ENCODE measurements at places on chromosomes 16 and 17.

DNA sequence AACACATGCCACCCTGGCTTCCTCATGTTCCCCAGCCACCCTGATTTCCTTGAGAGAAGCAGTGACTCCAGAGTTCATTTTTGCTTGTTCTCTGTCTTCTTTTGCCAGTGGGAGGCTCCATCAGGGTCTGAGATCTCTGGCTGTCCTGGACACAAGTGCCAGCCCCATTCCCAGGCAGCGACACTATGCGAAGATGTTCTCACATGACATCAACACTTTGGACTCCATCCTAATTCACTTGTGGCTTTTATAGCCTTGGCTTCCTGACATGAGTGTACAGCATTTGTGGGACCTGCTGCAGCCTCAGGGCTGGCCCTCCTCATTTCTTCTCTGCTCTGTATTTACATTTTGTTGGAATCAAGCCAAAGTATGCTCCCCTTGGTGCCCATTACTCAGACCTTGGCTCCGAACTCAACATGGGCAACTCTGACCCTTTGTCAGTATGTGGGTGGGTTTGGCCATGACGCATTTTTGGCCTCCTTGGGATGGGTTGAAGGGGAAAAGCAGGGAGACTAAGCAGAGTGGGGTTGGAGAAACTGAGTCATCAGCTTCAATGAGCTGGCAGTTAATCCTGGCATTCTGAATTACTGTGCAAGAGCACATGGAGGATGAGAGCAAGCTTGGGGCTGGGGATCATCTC lies 119.0 kb upstream of the EEF2KMT start:
- no peak for DNase-seq

DNA sequence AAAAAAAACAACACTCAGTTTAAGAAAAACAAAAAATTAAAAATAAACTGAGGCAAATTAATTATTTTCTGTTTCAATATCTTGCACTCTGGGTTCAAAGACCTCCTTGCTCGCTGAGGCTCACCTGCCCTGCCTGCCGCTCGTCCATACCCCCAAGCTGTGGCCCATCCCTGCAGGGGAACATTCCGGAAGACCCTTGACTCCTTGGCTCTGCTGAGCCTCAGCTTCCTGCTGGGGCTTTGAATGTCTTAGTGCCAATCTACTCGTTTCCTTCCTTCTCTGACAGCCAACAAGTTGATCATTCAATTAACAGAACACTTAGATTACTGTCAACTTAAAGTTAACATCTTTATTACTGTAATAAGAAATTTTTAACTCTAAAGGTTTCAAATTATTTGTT lies 24.3 kb downstream of the G6PC1 start:
- no peak for DNase-seq

DNA sequence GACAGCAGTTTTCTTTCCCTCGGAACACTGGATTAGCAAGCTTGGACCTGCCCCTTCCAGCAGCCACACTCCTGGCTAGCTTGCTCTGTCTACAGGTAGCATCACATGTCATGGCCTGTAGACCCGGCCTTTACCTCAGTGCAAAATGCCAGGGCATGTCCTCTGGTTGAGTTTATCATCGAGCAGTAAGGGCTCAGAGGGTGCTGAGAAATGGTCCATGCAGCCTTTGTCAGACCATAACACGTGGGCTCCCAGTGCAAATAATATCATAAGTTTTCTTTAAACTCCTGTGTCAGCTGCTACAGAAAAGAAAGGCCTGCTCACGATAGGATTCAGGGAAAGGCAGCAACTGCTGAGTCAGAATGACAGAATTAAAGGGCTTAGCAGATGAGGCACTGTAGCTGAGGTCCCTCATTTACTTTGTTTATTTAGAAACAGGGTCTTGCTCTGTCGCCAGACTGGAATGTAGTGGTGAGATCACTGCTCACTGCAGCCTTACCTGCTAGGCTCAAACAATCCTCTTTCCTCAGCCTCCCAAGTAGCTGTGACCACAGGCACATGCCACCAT lies 8.0 kb upstream of the GNA13 start:
- DNase-seq, result no peak

- DNase-seq, result no peak
These were observed 539 bp upstream of the CKLF start for GRCh38 chr16:66551788-66552285.

DNA sequence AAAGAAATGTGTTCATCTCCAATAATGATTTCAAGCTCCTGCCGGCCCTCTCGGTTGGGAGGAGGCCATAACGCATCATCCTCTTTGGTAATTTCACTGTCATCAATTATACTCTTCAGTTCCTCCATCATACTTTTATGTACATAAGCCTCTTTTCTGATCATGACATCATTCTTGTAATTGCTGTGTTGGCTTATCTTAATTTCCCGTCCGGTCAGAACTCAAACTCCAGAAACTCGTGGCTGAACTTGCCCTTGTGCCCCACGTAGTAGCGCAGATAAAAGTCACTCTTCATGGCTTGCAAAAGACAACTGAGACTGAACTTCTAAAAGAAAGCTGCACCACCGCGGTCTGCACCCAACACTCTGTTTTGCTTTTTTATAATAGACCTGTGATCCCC lies 13.6 kb downstream of the TMEM220 start:
- DNase-seq, result no peak

Measured in colonic mucosa (tissue), 4 donors.